ENCODE measurements at places on chromosomes 2 and 18.

GRCh38 chr2:238488347-238488826 is 61.7 kb downstream of the ASB1 start:
- peak; percentile 8 for DNase-seq

GRCh38 chr2:112996635-112997034 is 8.6 kb upstream of the IL36A start:
- no peak for DNase-seq

DNA sequence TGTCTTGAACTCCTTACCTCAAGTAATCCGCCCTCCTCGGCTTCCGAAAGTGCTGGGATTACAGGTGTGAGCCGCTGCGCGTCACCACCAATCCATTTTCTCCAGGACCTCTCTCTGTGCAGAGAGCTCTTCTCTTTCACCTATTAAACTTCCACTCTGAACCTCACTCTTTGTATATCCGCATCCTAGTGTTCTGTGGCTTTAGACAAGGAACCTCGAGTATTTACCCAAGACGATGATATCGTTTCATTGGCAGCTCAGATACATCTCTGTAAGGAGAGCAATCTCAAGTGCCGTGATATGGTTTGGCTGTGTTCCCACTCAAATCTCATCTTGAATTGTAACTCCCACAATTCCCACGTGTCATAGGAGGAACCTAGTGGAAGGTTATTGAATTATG is 15.1 kb upstream of the WDR33 start:
- peak; percentile 27 for DNase-seq

DNA sequence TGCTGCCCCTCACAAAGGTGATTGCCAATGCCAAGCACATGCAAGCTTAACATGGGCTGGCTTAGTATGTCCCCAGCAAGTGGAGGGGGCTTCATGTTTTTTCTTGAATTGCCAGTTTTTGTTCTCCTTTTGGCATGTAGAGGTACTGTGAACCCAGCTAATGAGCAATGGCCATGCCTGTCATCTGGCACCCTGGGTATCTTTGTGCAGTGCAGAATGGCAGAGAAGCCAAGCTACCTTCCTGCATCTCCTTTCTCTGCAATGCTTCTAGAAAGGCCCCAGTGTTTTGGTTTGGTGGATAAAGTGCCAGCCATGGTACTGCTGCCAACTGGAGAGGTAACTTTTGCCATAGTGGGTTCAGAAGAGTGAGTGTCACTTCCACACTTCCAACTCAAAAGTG is 576.9 kb downstream of the CMPK2 start:
- DNase-seq: no peak

GRCh38 chr2:162475661-162476060 is 131.7 kb downstream of the GCA start:
- peak; percentile 36 for DNase-seq

- DNase-seq: no peak
These were observed 12.1 kb upstream of the PXDN start for GRCh38 chr2:1756456-1756855.

DNA sequence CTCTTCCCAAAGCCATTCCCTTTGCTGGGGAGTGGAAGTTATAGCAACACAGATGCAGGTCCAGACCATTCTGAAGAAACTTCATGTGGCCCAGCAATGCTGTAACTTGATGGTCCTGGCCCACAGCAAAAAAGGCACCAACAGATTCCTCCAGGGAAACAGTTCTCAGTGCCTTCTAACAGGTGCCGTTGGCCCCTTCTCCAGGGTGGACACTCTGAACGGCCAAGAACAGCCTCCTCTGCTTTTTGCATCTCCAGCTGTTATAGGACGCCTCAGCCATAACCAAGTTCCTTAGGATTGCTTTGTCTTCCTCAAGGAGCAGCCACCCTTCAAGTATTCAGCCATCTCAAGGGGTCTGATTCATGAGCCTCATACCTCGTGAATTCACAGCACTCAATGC is 38.0 kb downstream of the MARCO start:
- DNase-seq: no peak

- DNase-seq: peak; percentile 22
These were observed 167.3 kb upstream of the SKOR2 start for GRCh38 chr18:47418746-47419145.

- peak; percentile 25 for DNase-seq
These were observed 292.9 kb downstream of the XIRP2 start for GRCh38 chr2:167181134-167181533.

DNA sequence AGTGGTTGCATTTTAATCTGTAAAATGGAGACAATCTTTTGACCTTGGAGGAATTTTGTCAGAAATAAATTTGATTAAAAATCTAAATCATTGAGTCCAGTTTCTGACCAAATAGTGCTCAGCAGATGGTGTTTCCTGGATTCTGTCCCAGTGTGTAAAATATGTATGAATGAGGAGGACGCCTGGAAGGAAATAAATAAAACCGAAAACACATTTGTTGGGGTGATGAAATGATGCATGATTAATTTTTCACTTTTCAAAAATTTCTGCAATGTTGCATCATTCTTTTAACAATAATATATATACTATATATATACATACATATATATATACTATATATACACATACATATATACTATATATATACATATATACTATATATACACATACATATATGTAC is 261.1 kb upstream of the TRIB2 start:
- peak; percentile 60 for DNase-seq

- DNase-seq: peak; percentile 49
These were observed 212.0 kb downstream of the TNS1 start for GRCh38 chr2:217790681-217791392.

DNA sequence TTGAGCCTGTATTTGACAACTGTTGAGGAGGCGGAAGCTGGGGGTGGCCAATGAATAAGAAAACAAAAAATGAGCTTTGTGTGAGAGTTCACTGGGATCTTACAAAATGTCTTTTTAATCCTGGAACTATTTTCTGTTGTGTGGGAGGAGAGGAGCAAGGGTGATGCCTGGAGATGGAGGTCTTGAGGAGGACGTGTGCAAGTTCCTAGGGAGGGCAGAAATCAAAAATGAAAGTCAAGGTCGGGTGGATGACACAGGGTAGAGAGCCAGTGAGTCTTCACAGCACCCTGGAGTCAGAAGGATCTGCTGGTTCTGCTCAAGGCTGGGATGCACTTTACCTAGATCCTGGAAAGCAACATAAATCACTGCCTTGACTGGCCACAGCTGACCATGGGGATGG is 180.3 kb upstream of the PKDCC start:
- DNase-seq: peak; percentile 60

DNA sequence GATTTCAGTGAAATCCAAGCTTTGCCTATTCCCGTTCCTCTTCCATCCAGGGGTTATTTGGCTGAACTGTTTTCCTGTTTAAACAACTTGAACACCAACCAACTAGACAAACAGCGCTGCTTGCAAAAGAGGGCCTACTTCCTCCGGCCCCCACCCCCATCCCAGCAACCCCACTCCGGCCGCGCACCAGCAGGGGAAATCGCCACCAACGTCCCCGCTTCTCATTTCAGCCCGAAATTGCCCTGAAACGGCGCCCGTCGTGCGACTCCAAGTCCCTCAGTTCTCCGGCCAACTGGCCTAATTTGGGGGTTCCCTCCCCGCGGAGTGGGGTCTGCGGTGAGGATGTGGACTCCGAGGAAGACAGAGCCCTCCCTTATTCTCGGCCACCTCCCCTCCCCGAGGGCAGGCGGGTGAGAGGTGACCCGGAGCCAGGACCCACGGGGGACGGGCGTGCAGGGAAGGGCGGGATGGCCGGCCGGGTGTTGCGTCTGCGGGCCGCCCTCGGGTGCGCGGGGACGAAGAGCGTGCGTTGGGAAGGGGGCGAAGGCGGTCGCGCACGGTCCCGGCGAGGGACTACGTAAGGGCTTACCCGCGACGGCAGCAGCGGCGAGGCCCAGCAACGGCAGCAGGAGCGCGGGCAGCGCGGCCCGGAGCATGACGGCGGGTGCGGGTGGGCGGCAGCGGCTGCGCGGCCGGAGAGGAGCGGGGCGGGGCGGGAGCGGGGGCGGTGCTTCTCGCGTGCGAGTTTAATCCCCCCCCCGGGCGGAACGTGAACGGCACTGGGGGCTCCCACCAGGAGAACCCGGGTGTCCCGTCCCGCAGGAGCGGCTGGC is at the start of gene CD302:
Gene CD302 (minus strand): TSS at position 666 of the 833 bp plus-strand sequence. CDS start 10 bp downstream, at position 656.
- DNase-seq: no peak

GRCh38 chr2:43131051-43131889 is 95.1 kb downstream of the ZFP36L2 start:
- DNase-seq: peak; percentile 94

DNA sequence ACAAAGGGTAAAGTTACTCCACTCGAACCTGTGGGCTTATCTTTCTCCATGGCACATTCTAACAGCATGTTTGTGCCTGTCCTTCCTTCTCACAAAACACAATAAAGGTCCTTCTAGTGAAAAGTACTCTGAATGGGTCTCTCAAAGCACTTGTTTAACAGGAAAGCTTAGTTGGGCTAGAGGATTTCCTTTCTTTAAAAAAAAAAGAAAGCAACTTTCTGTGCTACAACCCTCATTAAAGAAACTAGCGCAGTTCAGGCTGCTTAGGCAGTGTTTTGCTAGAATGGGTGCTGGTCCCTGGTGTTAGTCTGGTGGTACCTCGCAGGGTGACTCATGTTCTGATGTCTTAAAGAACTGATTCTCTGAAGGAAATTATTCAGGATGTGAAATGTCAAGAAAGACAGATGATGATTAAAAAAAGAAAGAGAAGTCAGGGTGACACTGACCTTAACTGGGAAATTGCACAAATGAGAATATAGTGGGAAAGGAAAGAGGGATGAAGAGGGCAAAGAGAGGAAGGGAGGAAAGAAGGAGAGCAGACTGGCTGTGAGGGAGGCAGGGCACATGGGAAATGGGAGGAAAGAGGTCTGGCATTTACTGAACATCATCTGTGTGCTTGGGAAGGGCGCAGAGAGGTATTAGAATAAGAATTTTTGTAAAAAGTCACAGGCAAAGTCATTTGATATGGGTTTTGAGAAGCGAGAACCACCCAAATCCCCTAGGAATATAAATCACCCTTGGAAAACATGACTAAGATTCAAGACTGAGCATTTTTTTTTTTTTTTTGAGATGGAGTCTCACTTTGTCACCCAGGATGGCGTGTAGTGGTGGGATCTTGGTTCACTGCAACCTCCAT is 74.9 kb downstream of the ATP8B1 start:
- DNase-seq: peak; percentile 37

DNA sequence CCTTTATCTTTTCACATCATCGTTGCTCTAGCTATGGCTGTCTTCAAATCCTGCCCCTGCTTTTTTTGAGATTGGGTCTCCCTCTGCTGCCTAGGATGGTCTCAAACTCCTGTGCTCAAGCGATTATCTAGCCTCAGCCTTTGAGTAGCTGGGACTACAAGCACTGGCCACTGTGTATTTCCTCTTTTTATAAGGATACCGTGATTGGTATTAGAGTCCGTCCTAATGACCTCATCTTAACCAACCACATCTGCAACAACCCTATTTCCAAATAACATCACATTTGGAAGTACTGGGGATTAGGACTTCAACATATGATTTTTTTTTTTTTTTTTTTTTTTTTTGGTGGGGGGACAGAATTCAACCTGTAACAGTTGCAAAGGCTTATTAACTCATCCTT is 9.1 kb downstream of the RESP18 start:
- DNase-seq: no peak

- DNase-seq: peak; percentile 81
These were observed 17.8 kb upstream of the SCLY start for GRCh38 chr2:238042849-238043584.

GRCh38 chr2:67616749-67617148 is 219.6 kb downstream of the ETAA1 start:
- DNase-seq: peak; percentile 92

GRCh38 chr2:42799881-42800280 is 7.5 kb upstream of the HAAO start:
- peak; percentile 44 for DNase-seq

GRCh38 chr2:118705032-118705431 is 142.4 kb downstream of the EN1 start:
- DNase-seq: peak; percentile 35

- no peak for DNase-seq
These were observed 19.9 kb upstream of the RPL37A start for GRCh38 chr2:216478791-216479190.

DNA sequence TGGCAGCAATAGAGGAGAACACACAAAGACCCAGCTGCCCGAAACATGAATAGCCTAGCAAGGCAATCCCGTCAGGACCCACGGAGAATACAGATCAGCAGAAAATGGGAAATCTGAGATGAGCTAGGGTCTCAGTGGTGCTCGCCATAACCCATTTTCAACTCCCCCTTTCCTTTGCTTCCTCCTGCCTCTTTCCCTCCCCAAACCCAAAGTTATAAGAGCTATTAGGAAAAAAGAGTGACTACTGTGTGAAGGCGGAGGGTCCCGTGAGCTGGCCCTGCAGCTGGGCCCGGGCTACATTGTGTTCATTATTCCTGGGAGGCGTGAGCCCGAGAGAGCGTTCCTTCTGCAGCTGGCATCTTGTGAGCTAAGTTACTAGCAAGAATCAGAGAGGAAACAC is 118.4 kb downstream of the PID1 start:
- DNase-seq: no peak

DNA sequence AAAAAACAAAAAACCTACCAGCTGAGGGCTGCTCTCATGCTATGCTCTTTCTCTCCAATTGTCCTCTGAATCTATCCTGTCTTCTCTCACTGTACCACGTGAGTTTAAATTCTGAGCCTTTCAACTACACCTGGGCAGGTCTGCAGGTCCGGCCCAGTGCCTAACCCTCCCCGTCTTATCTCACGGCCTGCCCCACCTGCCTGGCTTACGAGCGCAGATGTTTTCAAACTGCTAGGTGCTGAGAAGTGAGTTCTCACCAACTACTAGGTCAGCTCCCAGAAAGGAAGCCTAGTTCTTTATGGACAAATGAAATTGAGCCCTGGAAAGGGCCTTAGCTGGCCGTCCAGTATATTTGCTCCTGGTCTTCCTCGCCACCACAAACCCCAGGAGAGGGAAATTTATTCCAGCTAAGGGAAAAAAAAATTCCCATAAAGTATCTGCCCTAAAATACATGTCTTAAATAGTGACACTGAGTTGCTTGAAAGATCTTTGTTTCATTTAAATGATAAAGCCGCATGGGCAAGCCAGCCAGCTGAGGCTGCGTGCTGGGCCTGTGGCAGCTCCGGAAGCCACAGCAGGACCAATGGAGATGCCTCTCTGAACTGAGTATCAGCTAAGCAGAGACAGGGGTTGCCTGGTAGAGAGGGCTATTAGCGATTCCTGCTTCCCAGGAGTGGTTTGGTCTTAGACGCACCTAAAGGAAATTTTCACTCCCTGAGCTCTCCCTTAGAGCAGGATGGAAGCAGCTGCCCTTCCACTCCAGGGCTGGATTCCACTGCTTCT is 92.5 kb upstream of the NCK2 start:
- DNase-seq: no peak

GRCh38 chr18:57784034-57784800 is 18.9 kb downstream of the ATP8B1 start:
- DNase-seq: peak; percentile 89

DNA sequence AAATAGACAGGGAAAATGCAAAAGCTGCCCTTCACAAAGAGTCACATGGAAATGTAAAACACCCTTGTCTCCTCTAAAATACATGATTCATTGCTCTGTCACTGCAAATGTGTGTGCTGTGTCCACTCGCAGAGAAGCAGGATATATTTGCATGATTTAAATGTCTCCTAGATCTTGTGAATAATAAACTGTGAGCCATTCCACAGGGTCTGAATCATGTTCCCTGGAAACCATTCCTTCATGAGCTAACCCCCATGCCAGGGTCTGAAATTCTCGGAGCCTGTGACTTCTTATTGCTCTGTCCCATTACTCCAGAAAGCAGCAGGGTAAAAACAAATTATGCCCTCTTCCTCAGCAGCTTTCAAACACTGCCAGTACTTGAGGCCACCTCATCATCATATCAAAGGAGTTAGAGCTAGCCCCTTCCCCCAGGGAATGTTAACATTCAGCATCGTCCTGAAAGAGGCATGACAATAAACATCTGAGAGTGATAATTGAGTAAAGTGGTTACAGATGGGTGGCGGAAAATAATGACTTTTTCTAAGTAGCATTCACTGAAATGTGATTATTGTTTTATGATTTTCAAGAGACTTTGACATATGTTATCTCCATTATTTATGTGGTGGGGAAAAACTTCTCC is 11.7 kb upstream of the CNGA3 start:
- peak; percentile 86 for DNase-seq
